ENCODE measurements at places on chromosomes 12 and 14.
A peak's percentile ranks its signal among the peaks of the same experiment; 100 is the strongest.

DNA sequence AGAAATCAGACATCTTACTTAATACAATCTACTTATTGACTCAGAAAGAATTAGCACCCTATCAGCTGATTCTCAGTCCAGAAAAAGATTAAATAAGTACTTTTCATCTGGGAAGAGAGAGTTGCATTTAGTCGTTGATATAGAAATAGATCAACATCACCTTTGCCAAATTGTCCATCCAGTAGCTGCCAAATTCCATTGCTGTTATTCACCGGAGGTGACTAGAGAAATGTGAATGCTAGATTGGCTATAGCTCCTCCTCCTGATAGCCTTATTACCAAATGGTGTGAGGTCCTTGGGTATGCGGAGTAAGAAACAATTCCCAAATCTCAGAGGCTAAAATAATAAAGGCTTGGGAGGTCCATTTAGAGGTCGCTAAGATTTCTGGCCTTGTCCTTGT lies 723.3 kb upstream of the FLRT2 start:
- no peak for DNase-seq

GRCh38 chr12:45725631-45726602 lies 3.6 kb upstream of the ARID2 start:
- no peak for DNase-seq

GRCh38 chr14:22982477-22983245 lies at the start of gene AJUBA:
AJUBA (minus strand) TSS chr14:22982551; CDS start chr14:22982266, 285 bp downstream.
- DNase-seq: peak; percentile 52

GRCh38 chr12:90280033-90280432 lies 571.4 kb upstream of the ATP2B1 start:
- DNase-seq: no peak

GRCh38 chr14:89351221-89351515 lies 65.9 kb downstream of the FOXN3 start:
- no peak for DNase-seq

DNA sequence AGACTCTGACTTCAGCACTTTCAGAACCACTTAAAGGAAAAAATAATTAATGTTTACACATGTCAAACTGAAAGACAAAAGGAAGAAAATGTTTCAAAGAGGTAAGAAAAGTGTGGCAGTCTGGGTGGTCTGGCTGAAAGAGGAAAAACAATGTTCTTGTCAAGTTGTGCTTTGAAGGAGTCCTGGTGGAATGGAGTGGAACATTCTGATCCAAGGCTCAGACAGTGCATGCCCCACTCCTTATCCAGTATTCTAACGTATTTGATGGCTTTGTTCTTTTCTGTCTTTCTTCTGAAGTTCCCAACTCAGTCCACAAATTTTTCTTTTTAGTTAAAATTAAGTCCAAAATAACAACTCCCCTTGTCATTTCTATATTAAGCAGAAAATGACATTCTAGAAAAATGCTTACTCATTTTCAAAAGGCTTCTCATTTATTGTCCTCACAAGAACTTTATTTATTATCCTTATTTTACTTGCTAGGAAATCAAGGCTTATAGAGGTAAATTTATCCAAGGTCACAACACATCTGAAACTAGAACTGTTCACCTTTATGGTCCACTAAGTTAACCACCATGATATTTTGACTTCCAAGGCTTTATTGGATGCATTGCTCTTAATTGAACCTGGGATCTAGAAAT lies 121.7 kb upstream of the NAP1L1 start:
- DNase-seq: no peak

DNA sequence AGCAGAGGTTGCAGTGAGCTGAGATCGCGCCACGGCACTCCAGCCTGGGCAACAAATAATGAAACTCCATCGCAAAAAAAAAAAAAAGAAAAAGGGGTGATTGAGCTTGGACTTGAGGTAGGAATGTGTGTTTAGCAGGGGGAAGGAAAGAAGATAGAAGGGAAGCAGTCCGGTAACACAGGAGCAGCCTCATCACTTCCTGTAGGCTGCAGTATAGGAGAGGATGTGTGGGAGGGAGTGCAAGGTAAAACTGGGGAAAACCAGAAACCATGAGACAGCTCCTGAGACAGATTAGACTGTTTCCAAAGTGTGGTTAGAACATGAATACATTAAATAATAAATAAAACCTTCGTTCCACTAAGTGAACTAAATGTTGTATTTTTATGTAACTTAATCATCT lies 49.2 kb downstream of the FGD4 start:
- no peak for DNase-seq

DNA sequence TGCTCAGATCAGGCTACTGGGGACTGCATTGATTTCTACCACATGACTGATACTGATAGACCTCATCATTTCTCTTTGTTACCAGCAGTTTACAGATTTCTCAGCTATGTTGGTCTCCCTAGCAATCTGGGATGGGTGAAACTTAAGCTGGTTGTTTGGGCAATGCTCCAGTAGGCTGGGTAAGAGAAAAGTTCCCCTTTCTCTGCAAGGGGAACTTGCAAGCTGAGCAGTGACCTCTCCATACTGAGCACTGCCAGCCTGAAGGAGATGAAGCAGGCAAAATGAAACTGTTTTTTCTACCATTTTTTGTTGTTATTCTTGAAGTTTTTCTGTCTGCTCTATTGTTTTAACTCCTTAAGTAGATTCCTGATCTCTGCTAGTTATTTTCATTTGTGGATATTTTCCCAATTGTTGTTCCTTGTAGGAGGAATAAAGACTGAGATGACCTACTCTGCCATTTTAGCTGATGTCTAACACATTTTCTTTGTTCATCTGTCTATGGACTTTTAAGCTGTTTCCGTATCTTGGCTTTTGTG lies 1.3 kb upstream of the OR4M1 start:
- DNase-seq: no peak

- no peak for DNase-seq
These were observed 91.8 kb downstream of the DDX51 start for GRCh38 chr12:132052196-132052932.

- DNase-seq: no peak
These were observed 52.5 kb downstream of the C12orf75 start for GRCh38 chr12:105382771-105383622.

GRCh38 chr14:76181546-76181945 lies 29.8 kb downstream of the GPATCH2L start:
- DNase-seq: no peak

GRCh38 chr12:2834581-2835491 lies at the start of gene NRIP2:
NRIP2 (minus strand) TSS chr12:2835035; CDS start chr12:2834983, 52 bp downstream.
- no peak for DNase-seq

GRCh38 chr12:133235401-133236112 lies at the start of gene ANHX:
ANHX (minus strand) TSS chr12:133235877; CDS start chr12:133234356, 1,521 bp downstream.
- no peak for DNase-seq

DNA sequence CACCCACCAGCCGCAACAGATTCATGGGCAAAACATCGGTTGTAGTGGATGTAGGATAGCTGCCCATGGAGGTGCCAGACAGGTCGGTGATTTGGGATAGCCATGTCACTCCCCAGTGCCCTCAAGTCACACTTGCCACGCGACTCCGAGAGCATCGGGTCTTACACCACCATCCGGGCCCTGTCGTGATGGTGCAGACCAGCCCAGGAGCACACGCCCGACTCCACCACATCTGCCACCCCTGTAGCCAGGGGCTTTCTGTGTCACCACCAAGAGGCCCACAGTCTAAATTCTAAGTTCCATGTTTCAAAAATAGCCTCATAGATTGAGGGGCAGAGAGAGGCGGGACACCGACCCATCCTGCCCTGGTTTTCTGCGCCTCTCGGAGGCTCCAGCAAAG lies 18.0 kb downstream of the FOXN4 start:
- no peak for DNase-seq

DNA sequence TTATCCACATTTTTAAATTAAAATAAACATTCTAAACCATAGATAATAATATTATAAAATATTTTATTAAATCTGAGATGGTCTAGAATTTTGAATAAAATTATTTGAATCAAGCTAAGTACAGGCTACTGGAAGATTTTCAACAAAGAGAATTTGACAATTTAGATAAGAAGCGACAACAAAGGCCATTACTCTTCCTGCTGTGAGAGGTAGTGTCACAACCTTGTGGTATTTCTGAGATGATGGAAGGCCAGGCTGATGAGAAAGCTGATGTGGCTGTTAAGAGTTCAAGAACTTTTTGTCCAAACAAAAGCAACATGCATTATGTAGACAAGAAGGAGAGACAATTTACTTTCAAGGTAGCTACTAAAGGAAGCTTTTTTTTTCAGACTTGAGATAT lies 43.7 kb upstream of the CNTN1 start:
- DNase-seq: no peak

- no peak for DNase-seq
These were observed 16.1 kb downstream of the ISCA2 start for GRCh38 chr14:74509587-74510222.

DNA sequence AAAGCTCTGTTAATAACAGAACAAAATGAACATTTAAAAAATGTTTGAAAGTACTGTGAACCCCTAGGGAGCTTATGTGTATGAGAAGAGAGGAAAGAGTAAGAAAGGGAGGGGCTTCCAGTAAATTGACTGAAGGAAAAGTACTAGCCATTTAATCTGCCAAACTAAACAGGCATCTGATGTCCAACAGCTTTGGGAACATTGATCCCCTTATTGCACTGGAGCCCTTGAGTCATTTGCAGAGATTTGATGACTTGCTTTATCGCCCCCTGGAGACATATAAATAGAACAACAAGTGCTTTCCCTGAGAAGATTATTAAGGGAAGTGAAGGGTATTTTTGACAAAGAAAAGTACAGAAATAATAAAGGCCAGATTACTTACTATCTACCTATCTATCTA lies 319.3 kb upstream of the NOVA1 start:
- DNase-seq: no peak

DNA sequence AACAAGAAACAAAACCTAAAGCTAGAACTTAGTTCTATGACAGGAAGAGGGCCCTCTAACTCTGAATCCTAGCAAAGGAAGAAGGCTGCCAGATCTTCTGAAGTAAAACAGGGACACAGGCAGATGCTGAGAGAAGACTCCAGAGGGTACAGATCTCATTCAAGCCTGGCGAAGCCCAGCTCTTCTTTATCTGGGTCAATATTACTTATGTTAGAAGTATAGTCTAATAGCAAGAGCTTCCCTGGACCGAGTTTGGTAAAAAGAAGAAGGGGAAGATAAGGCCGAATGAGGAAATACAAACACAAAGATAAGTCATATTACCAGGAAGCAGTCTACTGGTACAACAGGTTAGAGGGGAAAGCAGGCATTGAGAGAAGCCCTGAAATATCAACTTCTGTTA lies 79.9 kb upstream of the CCDC91 start:
- no peak for DNase-seq

GRCh38 chr12:132771126-132771838 lies 9.7 kb upstream of the ANKLE2 start:
- DNase-seq: no peak

DNA sequence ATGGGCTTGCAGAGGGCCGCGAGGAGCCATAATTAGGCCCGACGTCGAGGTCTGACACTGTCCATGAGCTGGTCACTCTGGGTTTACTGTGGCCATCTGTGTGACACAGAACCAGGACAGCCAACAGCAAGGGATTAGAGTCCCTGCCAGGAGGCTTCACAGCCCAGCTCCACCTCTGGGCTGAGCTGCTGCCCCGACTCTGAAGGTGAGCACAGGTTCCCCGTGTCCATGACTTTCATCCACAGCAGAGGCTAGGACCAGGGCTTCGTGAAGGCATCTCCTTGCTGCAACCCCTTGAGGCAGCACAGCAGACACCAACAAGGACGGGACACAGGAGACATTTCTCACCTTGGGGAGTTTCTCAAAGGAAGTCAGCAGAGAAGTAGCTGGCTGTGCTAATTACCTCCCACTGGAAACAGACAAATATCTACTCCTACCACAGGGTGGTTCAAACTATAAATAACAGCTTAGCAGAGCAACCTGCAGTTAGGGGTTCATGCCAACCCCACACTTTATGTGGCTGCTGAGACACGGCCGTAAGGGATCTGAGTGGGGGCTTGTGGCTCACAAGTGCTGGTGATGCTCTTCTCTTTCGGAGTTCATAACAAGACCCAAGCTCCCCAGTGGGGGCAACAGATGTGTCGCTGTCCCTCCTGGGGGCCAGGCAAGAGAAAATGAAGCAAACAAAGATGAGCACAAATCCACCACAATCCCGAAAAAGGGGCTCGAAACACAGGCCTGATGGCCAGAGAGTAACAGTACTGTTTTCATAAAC lies 29.2 kb downstream of the ZFYVE21 start:
- no peak for DNase-seq

- no peak for DNase-seq
These were observed 1.4 kb downstream of the KTN1 start for GRCh38 chr14:55581342-55581771.

DNA sequence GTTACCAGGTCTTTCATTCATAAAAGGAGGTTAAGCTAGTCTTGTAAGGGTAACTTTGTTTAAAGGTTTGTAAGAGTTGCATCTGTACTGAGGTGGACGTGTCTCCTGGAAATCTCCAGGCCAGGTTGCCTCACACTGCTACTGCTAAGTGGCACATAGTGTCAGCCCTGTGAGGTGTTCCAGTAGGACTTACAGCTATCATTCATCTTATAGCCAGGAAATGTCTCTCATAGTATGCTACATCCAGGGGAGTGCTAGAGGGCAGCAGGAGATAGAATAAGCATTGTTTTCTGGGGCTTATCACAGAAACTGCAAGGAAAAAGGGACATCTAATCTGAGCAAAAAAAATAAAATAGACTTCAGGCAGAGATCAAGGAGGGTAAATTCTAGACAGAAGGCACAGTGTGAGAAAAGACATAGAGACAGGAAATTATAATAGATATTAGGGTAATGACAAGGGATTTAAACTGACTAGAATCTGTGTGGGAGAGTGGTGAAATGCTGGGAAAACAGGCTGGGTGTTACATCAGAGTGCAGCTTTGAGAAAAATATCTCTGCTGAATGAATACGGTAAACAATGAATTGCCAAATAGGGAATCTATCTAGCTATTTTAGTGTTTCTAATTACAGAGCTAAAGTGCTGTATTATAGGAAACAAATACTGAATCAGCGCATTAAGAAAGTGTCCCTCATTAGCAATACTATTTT lies 205.1 kb upstream of the ABCD2 start:
- no peak for DNase-seq

DNA sequence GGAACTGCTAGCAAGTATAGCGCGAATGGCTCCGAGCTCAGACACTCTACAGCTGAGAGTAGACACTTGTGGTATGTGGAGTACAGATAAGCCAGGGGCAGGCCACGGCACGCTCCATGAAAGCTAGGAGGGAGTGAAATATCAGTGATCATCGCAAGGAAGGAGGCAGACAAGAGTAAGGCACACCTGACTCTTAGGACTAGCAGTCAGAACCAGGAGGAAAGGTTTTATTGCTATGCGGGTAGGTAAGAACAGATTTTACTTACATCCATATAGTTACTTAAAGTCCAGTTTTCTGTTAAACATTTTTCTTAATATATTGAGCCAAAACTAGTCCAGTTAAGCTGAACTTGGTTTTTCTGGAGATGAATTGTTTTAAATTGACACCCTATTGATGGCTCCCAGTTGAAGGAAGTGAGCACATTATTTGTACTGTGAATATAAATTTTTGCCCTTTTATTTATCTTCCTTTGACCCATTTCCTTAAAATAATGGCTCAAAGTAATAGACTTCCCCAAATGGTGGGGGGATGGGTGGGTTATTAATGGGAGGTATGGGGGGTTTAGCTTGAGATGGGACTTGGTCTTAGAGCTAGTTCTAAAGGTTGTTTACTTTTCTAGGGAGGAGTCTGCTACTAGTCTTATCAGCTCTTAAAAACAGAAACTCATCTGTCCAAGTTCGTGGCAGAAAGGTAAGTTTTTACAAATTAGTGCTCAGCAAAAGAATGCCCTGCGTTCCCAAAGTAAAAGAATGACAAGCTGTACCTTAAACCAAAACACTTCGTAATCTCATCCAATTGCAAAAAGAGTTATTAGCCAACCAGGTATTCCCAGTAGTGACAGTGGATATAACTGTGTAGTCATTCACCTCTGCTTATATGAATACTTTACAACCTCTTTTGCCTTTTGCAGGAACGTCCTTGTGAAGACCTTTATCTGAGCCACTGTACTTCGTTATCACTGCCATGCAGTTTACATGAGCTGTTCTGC lies 5.8 kb downstream of the HNRNPA1 start:
- no peak for DNase-seq
